ENCODE measurements at places on chromosomes 4 and X. TPM values are rescaled to one million over a fixed set of nuclear protein-coding genes. Genes with fewer than 3 reads are reported as not detected.

GRCh38 chr4:39304651-39305050, 61.5 kb downstream of the RFC1 start:
- DNase-seq, result no peak

STX18 gene
- total RNA-seq, result 21.3 TPM

DNA sequence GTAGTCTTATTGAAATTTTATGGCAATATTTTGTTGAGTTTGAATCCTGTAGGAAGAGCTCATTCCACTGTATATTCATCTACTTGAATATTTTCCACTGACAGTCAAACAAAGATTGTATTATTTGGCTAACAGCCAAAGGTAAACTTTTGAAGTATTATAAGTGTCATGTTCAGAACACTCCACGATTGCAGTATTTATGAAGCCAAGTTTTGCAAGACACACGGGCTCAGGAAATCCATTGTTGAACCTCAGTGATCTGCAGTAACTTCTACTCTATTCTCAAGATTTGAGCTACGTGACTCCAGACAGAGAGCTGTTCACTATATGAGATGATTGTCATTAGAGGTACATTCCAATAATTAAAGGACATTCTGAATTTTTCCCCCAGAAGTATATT, 302.7 kb upstream of the ADGRL3 start:
- no peak for DNase-seq

- no peak for DNase-seq
Observed at GRCh38 chr4:163618845-163619244, 124.4 kb downstream of the TMA16 start.

GRCh38 chr4:69744157-69744478, 16.3 kb downstream of the SULT1B1 start:
- no peak for DNase-seq

CITED1 gene
- total RNA-seq, result not detected

TSPAN7 gene
- 28.5 TPM for total RNA-seq

GRCh38 chr4:22721204-22721603, 28.5 kb downstream of the GBA3 start:
- no peak for DNase-seq

MAGEE2 gene
- not detected for total RNA-seq

- no peak for DNase-seq
Observed at GRCh38 chr4:35100932-35101331, 1143.4 kb downstream of the ARAP2 start.

SGCB gene
- total RNA-seq, result 108 TPM

DNA sequence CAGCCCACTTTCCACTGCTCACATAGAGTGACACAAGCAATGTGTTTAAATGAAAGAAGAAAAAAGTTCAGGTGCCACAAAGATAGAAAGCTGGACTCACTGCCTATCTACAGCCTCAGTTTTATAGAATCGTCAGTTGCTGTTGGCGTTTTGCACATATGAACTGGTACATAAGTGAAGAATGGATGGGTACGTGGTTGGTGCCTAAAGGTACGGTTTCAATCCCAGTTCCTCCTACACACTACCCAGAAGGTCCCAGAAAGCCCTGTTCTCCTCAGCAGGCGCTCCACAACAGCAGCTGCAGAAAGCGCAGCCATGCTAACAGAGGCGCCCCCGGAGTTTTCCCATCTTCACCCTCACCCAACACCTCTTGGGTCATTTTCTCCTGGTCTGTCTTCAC, 23.6 kb downstream of the CHST7 start:
- no peak for DNase-seq

DNA sequence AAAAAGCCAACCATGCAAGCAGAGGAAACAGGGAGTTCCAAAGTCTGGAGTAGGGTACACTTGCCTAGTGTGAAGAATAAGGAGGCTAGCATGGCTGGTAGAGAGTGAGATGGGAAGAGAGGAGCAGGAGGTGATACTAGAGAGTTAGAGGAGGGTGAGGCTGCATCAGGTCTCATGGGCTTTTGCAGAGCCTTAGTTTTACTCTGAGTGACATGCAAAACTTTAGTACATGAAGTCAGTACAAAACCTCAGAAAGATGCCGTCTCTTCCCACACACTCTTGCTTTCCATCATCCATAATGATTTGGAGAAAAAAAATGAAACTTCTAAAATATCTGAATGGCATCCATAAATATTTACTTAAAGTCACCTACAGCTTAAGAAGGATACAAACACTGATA, 5.0 kb downstream of the OPRPN start:
- DNase-seq, result no peak

HPGD gene
- 7.2 TPM for total RNA-seq

- no peak for DNase-seq
Observed at GRCh38 chr4:139819082-139819481, 153.5 kb downstream of the MGST2 start.

GRCh38 chr4:78684325-78685079, 91.6 kb upstream of the BMP2K start:
- DNase-seq, result no peak

GRCh38 chr4:94758141-94758699, 465 bp downstream of the BMPR1B start:
- DNase-seq, result peak; percentile 33

GRCh38 chr4:83012200-83012686, 1.6 kb upstream of the LIN54 start:
- DNase-seq, result no peak

RXFP1 gene
- total RNA-seq, result not detected

DNA sequence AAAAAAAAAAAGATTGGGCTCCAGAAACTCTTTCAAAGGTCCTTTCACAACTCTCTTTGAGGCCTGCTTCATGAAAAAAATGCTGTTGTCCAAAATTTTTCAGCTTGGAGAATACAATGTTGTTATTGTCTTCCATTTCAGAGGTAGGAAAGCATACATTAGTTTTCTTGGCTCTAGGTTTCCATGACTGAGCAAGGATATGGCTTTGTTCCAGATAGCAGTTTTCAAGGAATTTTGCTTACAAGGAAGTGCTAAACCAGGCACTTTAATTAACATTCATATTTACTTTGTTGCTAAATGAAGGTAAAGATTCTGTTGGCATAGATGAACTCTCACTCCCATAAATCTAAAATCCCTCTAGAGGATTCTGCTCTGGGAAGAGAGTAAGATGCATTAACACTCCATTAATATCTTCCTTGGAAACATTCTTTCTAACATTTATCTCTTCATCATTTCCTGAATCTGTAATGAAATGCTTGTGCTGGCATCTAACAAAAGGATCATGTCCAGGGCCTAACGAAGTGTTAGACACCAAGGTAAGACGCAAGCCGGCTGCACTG, 118.4 kb downstream of the COL25A1 start:
- no peak for DNase-seq

CCDC120 gene
- 6.6 TPM for total RNA-seq

DNA sequence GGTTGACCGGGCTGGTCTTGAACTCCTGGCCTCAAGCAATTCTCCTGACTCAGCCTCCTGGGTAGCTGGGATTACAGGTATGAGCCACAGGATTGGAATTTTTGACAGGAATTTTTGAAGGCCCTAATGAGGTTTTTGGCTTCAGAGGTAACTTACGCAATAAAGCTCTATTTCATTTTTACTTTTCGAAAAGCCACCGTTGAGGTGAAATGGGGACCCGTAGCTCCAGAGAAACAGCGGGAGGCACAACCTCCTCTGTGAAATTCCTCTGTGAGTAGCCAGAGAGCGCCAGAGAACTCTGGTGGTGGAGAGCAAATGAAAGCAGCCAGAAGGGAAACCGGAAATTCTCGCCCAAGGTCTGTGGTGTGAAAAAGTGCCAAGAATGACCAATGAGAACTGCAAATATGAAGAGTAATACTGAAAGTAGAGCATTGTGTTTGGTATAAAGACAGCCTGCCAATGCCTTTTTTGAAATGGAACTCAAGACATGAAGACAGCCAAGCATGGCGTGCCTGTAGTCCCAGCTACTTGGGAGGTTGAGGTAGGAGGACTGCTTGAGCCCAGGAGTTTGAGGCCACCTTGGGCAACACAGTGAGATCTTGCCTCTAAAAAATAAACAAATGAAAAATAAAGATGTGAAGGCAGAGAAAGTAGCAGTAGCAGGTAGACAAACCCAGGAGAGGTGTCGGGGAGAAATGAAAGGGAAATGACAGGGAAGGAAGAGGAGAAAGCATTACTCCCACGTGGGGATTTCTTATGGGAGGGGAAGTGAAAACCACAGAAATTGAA, 33.0 kb upstream of the TMEM131L start:
- DNase-seq, result peak; percentile 40

DNA sequence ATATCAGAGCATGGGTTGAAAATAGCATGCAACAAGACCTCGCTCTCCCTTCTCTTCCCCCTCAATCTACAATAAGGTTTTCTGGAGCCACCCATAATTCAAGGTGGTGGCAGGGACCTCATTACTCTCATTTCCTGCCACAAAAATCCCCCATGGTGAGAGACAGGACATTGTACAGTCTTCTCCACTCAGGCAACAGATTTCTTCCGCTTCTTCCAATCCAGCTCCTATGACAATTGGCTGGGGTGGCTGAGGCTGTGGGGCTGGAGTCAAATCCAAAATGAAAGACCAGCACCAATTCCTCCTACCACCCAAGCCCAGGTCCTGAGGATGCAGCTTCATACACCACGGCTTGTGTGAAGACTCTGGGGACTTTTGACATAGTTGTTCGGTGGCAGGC, 40.3 kb upstream of the NKRF start:
- no peak for DNase-seq

DGKK gene
- total RNA-seq, result not detected

DNA sequence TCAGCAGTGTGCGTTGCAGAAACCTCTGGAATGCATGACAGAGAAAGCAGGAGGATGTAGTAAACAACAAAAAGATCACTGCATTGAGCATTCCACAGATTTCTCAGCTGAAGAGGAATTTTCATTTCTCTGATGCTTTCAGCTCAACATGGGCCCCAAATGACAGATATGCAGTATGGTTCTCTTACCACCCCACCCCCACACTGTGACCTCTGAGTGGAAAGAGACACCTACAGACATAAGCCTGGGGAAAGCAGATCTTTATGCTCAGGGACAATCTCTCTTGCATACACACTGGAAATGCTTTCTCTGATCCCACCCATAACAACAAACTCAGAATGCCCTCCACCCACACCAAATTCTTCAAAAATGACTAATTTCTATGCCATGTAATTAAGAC, 983.7 kb upstream of the LCORL start:
- DNase-seq, result no peak

DNA sequence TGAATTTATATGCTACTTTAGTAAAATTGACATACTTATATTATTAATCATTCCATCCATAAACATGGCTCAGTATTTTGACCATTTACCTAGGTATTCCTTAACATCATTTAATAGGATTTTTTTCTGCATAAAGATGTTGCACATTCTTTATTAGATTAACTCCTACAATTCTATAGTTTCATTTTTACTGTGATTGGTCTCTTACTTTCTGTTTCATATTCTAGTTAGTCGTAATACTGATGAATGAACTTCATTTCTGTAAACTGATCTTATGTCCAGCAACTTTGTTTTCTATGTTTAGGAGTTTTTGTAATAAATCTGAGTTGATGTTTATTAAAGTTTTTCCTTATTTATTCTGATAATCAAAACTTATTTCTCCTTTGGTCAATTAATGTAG, 278.2 kb upstream of the CXXC4 start:
- no peak for DNase-seq

GLOD5 gene
- not detected for total RNA-seq

GPRASP3 gene
- 2.7 TPM for total RNA-seq

DNA sequence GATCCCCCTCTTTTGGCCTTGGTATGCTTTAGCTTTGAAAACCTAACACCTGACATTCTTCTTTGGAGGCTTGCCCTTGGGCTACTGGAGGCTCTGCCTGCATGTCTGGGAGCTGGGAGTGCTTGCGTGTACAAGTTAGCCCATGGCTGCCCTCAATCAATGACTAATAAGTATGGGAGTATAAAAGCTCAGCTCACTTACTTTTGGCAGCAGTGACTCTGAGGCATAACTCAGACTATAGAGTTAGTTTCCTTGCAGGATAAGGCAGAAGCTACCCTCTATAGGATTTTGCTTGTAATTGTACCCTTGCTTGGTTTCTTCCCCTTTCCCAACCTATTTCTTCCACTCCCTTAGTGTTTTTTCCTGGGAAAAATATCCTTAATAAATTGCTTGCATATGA, 247.9 kb downstream of the PPP1R2C start:
- DNase-seq, result no peak

- no peak for DNase-seq
Observed at GRCh38 chr4:28555866-28556265, 1695.2 kb downstream of the STIM2 start.

GRCh38 chrX:153763298-153763932, 634 bp upstream of the PLXNB3 start:
- no peak for DNase-seq

DNA sequence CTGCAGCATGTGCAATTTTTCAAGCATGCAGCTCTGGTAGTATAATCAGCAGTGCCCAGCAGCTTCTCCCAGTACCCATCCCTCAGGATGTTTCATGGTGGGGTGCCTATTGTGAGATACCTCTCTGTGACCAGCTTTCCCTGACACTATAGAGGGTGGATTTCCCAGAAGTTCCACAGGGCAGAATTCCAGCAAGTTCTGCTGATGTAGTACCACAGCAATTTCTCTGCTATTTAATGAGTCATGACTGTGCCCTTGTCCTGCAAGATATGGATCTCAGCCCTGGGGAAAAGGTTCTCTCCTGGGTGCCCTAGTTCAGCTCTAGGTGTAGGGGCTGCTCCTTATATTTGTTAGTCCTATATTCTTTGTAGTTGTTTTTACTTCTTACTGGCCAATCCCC, 174.8 kb downstream of the ENOX2 start:
- DNase-seq, result no peak

MBNL3 gene
- 18.0 TPM for total RNA-seq

DNA sequence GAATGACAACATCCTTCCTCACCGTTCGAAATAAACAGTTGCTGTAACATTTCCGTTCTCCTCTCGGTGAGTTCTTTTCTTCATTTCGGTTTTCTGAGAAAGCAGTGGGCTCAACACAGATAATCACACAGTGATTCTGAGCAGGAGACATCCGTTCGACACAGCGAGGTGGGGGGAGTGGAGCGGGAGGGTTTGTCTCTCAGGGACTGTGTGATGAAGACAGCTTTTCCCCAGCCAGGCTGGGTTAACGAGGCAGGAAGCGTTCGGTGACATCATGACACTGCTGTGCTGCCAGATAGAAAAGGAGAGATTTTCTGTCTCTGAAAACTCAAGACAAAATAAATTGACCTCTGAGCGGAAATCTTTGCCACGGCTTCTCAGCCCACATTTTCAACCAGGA, 119.3 kb downstream of the CRLF2 start:
- no peak for DNase-seq

DNA sequence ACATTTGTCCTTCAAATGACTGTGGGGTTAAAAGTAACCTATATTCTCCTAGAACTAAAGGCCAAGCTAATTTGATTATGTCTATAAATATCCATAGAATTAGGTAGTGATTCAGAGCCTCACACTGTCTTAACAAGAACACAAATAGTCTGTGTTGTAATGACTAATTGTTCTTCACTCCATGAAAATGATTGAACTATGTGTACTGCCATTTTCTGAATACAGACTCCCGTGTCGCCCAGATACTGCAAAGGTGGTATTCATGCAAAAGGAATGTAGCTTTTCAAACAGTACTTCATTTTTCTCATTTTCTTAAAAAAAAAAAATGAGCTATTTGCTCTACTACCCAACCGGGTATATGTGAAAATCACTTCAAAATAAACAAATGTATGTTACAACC, 11.3 kb upstream of the PHKA2 start:
- DNase-seq, result no peak
